ENCODE measurements at places on chromosomes 7 and 10. TPM values are rescaled to one million over a fixed set of nuclear protein-coding genes. Genes with fewer than 3 reads are reported as not detected.

DNA sequence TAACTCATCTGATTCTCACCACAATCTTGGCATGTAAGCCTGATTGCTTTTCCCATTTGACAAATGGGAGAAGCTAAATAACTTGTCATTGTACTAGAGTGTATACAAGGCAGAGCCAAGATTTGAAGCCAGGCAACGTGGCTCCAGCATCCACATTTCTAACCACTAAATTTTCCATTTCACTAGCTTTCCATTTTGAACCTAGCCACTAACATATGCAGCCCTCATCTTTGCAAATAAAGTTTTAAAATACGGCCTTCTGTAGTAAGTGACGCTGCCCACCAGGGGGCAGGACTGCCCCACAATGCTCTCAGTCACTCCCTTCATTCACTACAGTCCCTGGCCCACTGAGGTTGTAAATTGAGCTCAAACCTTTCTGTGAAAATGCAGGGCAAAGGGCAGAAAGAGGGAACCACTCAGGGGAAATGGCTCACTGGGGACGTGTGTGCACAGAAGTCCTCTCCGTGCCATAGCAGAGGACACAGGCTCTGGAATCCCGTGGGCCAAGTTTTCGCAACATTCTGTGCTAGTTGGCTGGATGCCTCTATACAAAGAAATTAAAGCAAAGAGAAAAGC lies 315.7 kb downstream of the TNS3 start:
- no peak overlapping the region for H3K27ac ChIP-seq
- no peaks in the 10 kb centered on the region for H3K4me1 ChIP-seq
- no peak for DNase-seq
- no peak overlapping the region for H3K4me3 ChIP-seq
- no peaks in the 10 kb centered on the region for H3K27me3 ChIP-seq

CALHM1 gene
- not detected for total RNA-seq

IGFBP3 gene
- total RNA-seq: 18.4 TPM

GRCh38 chr7:6576024-6576866 lies 1.0 kb upstream of the ZDHHC4 start:
- no peak for DNase-seq
- no peaks in the 10 kb centered on the region for H3K36me3 ChIP-seq
- H3K27me3 ChIP-seq: no peaks in the 10 kb centered on the region
- no peak overlapping the region for H3K4me3 ChIP-seq
- no peak overlapping the region for H3K27ac ChIP-seq
- H3K4me1 ChIP-seq: peaks cover 12% of the 10 kb centered on the region

SUMF2 gene
- 172 TPM for total RNA-seq

DNA sequence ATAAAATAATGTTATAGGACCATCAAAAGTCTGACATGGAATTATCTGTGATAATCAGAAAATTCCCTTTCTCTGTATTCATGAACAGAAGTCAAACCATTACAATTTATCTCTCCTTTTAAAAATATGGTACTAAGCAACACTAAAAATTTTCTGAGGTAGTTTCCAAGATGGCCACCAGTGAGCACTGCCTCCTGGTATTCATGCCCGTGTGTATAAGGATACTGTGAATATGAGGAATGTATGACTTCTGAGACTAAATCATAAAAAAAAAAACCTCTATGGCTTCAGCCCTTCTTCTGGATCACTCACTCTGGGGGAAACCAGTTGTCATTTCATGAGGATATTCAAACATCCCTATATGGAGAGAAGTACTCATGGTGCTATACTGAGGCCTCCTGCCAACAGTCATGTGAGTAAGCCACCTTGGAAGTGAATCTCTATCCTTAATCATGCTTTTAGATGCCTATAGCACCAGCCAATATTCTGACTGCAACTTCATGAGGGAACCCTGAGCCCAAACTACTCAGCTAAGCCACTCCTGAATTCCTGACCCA lies 41.1 kb downstream of the SIRT1 start:
- no peaks in the 10 kb centered on the region for H3K4me1 ChIP-seq
- H3K27me3 ChIP-seq: no peaks in the 10 kb centered on the region
- H3K36me3 ChIP-seq: peaks cover 25% of the 10 kb centered on the region
- DNase-seq: no peak
- H3K4me3 ChIP-seq: no peak overlapping the region
- no peak overlapping the region for H3K27ac ChIP-seq

SNCG gene
- not detected for total RNA-seq

SPDYE16 gene
- total RNA-seq: 0.73 TPM

DNA sequence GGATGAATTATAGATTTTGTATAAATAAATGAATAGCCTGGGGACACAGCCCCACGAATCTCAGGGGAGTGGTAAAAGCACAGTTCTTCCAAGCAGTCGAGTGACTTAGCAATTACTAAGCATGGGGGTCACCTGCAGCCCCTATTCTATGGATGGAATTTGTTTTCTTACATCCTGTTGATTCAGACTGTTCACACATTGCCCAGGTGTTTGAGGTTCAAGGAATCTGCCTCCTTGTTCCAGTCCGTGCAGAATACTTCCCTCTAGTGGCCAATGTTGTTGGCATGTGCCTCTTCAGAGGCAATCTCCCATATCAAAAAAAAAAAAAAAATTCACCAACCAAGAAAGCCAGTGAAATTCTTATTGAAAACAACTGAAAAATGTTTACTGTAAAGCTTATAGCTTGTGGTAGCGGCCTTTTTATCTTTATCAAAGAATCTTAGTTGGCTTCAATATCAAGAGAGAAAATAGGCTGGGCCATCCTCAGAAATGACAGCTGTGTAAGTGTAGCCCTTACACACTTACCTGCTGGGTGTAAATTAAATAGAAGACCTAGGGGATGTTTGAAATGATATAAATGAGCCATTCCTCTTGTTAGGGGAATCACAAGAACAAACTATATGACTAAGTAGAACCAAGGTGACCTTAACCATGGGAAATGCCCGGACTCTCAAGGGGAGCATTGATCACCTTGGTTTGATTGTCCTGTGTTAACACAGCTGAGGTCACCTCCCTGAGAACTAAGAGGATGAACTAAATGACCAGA lies 7.8 kb downstream of the LIPM start:
- no peaks in the 10 kb centered on the region for H3K36me3 ChIP-seq
- H3K27ac ChIP-seq: no peak overlapping the region
- H3K27me3 ChIP-seq: no peaks in the 10 kb centered on the region
- peaks cover 10% of the 10 kb centered on the region for H3K4me1 ChIP-seq

H2BK1 gene
- total RNA-seq: 4.9 TPM

DNA sequence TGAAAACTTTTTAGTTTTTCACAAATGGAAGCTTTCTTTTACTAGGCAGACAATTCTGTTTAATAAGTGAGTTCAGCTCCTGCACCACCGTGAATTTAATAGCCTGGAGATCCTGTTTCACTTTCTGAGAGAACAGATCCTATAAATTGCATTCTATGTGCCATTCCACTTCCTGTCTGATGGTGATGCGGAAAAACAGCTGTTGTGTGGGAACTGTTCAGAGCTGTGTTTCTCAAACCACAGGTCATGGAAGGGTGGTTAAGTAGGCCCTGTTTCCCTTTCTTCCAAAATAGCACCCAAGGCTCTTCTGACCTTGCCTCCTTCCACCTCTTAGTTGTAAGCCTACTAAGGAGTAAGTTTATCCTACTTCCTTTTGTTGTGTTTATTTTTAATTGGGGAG lies 97.2 kb upstream of the DKK1 start:
- no peaks in the 10 kb centered on the region for H3K27me3 ChIP-seq
- no peaks in the 10 kb centered on the region for H3K36me3 ChIP-seq
- DNase-seq: no peak
- no peaks in the 10 kb centered on the region for H3K4me1 ChIP-seq
- H3K27ac ChIP-seq: no peak overlapping the region

RNF32 gene
- 2.0 TPM for total RNA-seq

JCAD gene
- total RNA-seq: not detected

DNA sequence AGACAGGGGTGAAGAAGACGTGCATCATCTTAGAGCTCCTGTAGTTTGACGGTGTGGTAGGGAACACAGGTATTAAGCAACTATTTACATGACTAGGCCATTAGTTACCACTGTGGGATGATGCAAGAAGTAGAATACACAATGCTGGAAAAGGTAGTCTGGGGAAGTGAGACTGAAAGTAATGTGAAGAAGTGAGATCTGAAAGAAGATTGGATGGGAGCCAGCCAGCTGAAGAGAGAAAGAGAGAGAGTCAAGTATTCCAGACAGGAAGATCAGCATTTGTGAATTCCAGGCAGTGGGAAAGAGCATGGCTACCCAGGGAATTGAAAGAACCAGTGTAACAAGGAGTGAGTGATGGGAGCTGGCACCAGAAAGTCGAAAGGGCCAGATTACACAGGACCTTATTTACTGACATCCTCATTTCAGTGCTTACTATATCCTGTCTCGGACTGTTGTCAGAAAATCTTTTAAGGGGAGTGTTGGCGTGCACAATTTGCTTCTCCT lies 4.0 kb upstream of the CFAP58 start:
- no peak for DNase-seq
- no peaks in the 10 kb centered on the region for H3K36me3 ChIP-seq
- no peak overlapping the region for H3K4me3 ChIP-seq
- H3K4me1 ChIP-seq: peaks cover 41% of the 10 kb centered on the region

All from CD4-positive, alpha-beta memory T cell (primary cell).